ENCODE measurements at places on chromosomes 5 and 9. TPM values are rescaled to one million over a fixed set of nuclear protein-coding genes. Genes with fewer than 3 reads are reported as not detected.

GRCh38 chr5:127785098-127785927 is 82.1 kb downstream of the CCDC192 start:
- DNase-seq, result peak; percentile 70

GRCh38 chr5:178340187-178340586 is 107.6 kb upstream of the PHYKPL start:
- no peak for DNase-seq

- no peak for DNase-seq
These were observed 20.3 kb upstream of the TOR2A start for GRCh38 chr9:127755061-127756060.

DNA sequence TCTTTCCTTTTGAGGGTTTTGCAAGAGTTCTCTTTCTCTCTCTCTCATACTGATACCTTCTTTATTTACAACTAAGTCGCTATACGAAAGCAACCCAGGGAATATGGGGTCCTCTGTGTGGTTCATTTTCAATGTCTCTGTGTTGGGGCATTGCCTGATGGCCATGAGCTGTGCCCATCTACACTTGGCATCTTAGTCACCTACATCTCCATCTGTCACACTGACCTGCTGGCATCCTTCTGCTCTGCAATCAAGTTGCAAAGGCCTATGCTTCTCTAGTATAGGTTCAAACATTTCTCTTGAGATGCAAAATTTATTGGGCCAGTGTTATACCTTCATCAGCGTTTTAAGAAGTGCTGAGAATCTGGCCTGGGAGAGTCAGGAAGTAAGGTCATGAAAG is 228.2 kb downstream of the MTRR start:
- no peak for DNase-seq

DNA sequence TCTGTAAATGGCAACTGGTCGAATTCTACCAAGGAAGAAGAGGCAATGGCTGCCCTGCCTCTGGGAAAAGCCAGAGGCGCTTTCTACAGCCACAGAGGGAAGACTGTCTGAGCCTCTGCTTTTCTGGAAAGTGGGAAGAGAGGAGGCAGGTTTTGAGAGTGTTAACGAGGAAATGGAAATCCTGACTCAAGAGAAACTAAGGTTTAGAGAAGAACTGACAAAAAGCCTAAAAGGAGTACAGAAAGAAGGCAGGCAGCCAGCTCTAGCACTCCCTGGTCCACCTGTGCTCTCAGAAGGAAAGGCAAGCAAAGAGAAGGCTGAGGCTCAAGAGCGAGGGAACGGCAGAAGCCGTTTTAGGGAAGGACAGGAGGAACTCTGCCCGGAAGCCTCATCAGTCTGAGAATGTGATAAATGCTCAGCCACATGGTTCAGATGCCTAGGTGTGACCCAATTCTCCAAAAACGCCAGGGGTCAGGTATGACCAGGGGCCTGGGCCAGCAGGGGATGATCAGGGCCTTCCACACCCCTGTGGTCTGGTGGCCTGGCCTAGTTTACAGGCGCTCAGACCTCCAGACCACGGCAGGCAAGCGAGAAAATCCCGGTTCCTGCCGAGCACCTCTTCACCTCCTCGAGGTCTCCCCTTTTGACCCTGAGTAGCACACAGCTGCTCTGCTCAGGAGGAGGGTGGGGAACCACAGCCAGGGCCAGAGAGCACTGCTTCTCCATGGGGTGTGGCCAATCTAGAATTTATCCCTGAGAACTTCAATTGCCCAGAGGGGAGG is 79.9 kb upstream of the FBXW11 start:
- no peak for DNase-seq

- DNase-seq, result no peak
These were observed 325.4 kb downstream of the KDM4C start for GRCh38 chr9:7083192-7083591.

Gene THG1L
- total RNA-seq, result 23.0 TPM

Gene MVB12B
- total RNA-seq, result 3.5 TPM

Gene ZDHHC21
- total RNA-seq, result 11.8 TPM
